T1000 (cell line): ENCODE measurements at places on chromosomes 7 and 10.

GRCh38 chr10:102480396-102480795 lies 22.1 kb downstream of the ACTR1A start:
- DNase-seq: no peak

DNA sequence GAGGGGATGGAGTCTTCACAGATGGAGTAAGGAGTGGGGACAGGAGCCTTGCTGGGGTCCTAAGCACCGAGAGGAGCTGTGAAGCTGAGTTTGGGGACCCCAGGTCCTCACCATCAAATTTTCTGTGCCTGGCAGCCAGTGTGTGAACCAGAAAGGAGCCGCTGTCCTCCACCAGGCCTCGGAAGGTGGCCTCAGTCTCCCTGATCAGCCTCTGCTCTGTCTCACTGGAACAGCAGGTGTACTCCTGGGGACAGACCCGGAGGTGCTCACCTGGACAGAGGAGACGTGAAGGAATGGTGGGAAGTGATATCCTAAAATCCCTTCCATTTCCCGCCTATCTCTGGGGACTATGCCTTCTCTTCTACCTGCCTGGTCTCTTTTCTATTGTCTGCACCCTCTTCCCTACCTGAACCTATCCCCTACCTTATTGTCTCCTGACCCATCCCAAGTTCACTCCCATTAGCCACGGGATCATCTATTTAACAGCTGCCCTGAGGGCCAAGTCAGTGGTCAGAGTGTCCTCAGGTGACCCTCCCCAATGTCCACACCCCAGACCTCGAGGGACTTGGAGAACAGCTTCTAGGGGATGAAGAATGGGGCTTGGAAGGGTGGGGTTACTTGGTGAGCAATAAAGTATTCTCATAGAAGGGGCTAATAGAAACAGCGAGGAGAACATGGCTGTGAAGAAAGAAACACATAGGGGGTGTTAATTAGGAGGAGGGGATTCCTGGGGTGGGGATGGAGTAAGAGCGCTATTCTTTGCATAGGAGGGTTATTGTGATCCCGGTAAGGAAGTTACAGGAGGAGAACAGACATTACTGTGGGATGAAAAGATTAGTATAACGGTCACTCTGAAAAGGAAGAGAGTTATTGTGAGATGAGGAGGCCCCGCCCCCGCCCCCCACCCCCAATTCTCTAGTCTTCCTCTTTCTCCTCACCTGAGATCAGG lies 811 bp downstream of the GPC2 start:
- no peak for DNase-seq

DNA sequence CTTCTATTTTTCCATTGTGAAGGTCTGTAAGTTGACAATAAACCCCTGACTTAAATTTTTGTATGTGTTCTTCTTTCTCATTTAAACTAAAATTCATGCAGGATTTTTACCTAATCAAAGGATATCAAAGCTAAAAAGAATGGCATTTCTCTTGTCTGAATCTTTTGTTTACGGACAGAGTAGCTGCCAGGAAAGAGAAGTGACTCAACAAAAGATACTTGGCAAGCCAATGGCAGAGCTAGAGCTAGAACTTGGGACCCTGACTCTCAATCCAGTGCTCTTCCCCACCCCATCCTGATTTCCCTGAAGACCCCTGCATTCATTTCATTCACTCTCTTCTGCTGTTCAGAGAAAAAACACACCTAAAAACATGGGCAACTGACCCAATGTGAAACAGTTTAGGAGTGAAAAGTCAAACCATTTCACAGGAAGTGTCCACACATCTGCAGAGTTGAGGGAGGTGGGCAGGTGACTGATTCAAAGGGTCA lies 40.2 kb upstream of the PDLIM1 start:
- DNase-seq: no peak

DNA sequence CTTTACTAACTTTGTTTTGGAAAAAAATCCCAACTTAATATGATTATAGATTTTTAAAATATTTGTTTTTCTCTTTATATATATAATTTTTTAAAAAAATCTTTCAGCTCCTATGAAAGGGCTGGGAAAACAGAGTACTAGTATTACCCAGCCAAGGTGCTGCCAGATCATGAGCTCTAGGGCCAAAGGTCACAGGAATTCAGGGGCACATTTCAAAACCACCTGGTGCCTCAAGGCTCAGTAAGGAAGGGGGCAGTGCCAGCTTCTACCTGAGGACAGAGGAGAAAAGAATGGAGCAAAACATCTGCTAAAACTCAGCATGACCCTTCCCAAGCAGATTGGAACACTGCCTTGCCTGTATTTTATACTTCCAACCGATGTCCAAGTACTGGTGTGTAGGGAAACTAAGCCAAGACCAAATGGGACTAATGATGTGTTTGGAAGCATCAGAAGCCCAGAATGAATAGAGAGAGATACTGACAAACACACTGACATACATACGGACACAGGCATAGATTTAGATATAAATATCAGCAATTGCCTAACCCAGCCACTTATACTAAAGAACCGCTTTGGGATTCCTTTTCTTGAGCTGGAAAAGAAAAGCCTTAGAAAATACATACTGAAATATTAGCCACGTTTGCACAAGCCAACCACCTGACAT lies 667.3 kb downstream of the PARD3 start:
- no peak for DNase-seq

GRCh38 chr7:12607134-12607533 lies 36.6 kb downstream of the SCIN start:
- DNase-seq: no peak

GRCh38 chr7:32670110-32671025 lies 175.1 kb downstream of the AVL9 start:
- peak; percentile 23 for DNase-seq

DNA sequence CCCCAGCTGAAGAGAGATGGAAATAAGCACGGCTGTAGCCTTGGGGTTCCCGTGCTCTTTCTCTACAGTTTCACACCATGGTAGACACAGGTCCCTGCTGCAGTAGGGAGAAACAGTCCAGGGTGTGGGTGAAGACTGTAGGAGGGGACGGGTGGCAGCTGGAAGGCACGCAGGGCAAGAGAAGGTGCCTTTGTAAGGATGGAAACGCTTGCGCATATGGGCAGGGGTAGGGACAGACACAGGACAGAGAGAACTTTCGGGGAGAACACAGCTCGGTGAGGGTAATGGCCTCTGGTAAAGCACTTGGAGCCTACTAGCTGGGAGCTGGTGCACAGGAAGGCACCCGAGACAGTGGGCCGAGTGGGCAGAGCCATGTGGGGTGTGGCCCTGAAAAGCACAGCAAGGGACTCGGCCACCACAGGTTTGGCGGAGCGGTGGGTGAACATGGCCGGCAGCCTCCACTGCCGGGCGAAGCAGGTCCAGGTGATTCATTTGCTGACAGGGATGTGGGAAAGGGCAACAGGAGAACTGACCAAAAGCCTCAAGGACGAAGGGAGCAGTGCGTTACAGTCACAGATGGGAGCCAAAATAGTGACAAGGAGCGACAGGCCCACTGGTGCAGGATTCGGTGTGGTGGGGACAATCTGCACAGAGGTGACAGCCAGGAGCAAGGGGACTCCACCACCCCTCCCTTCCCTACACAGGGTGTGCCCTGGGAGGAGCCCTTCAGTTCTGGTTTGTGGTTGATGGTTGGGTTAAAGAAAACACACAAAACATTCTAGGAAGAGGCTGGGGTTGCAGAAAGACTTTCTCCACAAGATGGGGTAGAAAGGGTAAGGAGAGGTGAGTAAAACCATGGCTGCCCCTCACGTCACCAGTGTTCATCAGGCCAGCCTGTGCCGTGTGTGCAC lies 97.1 kb downstream of the VOPP1 start:
- DNase-seq: no peak

DNA sequence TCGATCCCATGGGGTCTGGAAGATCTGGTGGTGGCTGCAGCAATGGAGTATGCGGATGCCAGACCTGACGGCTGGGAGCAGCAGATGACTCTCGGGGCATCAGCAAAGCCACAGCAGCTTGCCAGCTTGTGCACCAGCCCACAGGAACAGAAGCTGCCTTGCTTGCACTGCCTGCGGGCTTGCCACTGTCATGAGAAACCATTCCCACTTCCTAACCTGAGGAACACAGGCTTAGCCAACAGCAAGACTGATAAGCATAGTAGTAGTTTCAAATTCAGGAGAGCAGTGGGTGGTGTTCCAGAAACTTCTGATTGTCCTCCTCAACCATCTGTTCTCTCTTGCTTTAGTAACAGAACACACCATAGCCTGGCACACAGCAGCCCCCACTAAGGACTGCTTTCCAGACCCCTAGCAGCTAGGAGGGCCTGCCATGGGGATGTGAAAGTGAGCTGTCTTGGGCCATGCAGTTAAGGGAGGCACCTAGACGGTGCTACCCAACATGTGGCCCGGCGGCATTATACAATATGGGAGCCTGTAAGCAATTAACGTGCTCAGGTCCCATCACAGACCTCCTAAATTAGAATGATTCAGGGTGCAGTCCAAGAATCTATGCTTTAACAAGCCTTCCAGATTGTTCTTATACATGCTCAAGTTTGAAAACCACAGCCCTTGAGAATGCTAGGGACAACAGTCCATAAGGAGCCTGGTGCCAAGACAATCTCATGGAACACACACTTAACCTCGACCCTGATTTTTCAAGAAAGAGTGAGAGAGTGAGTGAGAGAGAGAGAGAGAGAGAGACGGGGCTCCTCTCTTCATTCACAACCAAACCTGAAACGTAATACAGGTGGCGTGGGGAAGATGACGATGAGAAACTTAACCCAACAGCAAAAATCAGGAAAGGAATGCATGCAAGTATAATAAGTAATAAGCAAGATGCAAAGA lies 7.1 kb downstream of the ANXA11 start:
- no peak for DNase-seq

GRCh38 chr7:83117466-83117865 lies 45.2 kb downstream of the PCLO start:
- DNase-seq: no peak

DNA sequence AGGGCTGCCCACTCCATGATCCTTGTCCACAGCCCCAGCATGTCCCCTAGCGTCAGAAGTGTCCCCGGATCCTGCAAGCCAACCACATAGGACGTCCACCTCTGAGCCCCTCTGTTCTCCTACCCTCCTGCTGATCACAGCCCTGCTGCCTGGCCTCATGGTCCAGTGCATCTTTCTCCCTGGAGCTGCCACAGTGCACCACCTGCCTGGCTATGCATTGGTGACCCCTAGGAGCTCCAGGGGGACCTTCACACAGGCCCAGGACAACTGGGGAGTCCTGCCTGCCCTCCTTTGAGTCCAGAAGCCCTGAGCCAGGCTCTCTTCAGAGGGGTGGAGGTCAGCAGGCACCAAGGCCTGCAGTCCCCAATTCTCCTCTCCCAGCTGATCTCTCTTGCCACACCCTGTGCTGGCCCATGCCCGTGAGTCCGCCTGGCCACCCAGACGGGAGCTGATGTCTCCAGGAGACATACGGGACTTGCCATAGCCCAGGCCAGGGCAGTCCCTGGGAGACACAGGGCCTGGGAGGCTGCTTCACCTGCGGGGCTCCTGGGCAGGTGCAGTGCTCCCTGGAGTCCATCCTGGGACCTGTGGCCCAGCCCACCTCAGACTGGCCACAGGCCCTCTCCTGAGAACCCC lies 77.4 kb upstream of the RET start:
- no peak for DNase-seq

- no peak for DNase-seq
Measured at GRCh38 chr10:49115015-49115795, at the start of gene VSTM4. TSS of gene VSTM4 (minus strand) at chr10:49115522. CDS start at chr10:49115485, 37 bp downstream.

- DNase-seq: no peak
Measured at GRCh38 chr7:25055520-25056220, 69.4 kb downstream of the CYCS start.

GRCh38 chr10:126734015-126734414 lies 63.5 kb upstream of the C10orf90 start:
- DNase-seq: no peak

- peak; percentile 67 for DNase-seq
Measured at GRCh38 chr10:110512461-110513187, 14.9 kb downstream of the DUSP5 start.

DNA sequence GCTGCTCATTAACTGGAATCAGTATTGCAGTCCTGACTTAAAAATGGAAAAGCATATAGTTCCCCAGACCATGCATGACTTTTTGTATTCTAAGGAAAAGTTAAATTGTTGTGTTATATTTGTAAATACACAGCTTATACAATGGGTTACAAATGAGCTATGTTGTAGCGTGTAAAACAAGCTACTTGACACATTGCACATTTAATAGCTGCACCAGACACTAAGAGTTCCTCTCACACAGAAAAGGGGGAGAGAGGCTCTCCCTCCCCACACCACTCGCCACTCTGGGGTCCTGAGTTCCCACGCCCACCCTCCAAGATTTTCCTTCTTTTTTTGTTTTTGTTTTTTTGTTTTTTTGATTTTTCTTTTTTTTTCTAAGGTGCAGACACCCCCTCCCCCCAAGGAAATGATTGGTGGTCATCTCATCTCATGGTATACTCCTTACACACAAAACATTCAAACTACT lies 6.3 kb downstream of the KLF6 start:
- no peak for DNase-seq

GRCh38 chr10:32046151-32046550 lies 10.1 kb downstream of the KIF5B start:
- DNase-seq: no peak

- no peak for DNase-seq
Measured at GRCh38 chr10:21065621-21066248, 168.6 kb upstream of the NEBL start.

DNA sequence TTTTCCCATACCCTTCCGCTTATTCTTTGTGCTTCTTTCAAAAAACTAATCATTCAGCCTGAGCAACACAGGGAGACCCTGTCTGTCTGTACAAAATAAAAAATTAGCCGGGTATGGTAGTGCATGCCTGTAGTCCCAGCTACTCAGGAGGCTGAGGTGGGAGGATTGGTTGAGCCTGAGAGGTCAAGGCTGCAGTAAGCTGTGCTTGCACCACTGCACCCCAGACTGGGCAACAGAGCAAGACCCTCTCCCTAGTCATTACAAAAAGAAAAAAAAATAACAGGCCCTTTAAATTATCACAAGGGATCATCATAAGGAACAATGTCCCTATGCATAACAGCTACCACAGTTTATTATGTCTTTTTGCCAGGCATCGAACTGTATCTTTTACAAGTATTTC lies 119.6 kb downstream of the TRIM24 start:
- DNase-seq: no peak

DNA sequence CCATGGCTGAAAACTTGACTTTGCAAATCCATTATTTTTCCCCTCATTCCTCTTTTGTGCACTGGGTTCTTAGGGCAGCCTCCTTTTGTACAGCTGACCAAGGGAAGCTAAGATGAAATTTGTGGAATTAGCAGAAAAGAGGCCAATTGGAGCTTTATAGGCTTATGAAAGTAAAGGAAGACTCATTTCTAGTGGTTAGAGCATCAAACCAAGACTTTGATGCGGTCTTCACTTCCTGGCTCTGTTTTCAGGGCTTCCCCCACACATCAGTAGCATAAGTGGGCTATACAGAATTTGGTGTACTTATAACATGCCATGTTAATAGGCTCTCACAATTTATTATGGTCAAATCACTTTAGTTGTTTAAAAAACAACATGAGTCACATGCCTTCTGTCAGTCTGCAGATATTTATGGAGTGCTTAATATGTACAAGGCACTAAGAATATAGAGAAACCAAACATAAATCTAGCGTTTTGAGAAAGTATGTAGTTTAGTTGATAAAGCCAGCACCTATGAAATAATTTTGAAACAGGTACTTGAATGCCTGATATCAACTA lies 5.7 kb downstream of the AUTS2 start:
- no peak for DNase-seq

- no peak for DNase-seq
Measured at GRCh38 chr10:100683545-100684300, 61.7 kb upstream of the PAX2 start.

GRCh38 chr10:11232222-11232961 lies 214.7 kb downstream of the CELF2 start:
- DNase-seq: no peak

- DNase-seq: peak; percentile 21
Measured at GRCh38 chr7:2670720-2671391, 17.1 kb upstream of the AMZ1 start.

GRCh38 chr7:96238474-96238873 lies 83.4 kb downstream of the SLC25A13 start:
- DNase-seq: no peak
